Left kidney (tissue), 8 donors: ENCODE measurements at places on chromosomes 3 and 15. TPM values are rescaled to one million over a fixed set of nuclear protein-coding genes. Genes with fewer than 3 reads are reported as not detected.

ISLR2 gene
- polyA plus RNA-seq: 0.93 TPM

BCL2A1 gene
- polyA plus RNA-seq: not detected

SLC24A5 gene
- 2.0 TPM for polyA plus RNA-seq

- no peak for DNase-seq
Observed at GRCh38 chr3:149621218-149622005, 36.4 kb downstream of the WWTR1 start.

- DNase-seq: no peak
Observed at GRCh38 chr15:31508656-31509055, 182.0 kb downstream of the KLF13 start.

DNA sequence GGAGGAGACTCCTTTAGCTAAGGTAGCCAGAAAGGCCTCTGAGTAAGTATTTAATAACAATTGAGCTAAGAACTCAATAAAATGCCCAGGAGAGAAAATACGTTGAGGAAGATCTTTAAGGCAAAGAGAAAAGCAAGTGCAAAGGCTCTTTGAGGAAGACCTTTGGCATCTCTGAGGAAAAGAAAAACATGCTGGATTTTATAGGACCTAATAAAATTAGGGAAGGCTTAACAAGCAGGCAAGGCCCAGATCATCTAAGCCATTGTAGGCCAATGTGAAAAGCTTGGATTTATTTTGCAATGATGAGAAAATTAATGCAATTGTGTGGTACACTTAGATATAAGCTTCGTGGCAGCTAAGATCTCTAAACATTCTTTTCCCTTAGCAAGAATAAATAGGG is 75.7 kb downstream of the P3H2 start:
- DNase-seq: no peak
